ENCODE measurements at places on chromosomes 2 and 18.

GRCh38 chr18:48218285-48219022, 190.7 kb downstream of the ZBTB7C start:
- no peak for DNase-seq

- DNase-seq: no peak
Measured at GRCh38 chr2:74845217-74845751, 11.4 kb downstream of the HK2 start.

- DNase-seq: no peak
Measured at GRCh38 chr2:65802298-65802942, 370.0 kb upstream of the SPRED2 start.

GRCh38 chr2:25316101-25316500, 25.6 kb downstream of the DNMT3A start:
- no peak for DNase-seq

DNA sequence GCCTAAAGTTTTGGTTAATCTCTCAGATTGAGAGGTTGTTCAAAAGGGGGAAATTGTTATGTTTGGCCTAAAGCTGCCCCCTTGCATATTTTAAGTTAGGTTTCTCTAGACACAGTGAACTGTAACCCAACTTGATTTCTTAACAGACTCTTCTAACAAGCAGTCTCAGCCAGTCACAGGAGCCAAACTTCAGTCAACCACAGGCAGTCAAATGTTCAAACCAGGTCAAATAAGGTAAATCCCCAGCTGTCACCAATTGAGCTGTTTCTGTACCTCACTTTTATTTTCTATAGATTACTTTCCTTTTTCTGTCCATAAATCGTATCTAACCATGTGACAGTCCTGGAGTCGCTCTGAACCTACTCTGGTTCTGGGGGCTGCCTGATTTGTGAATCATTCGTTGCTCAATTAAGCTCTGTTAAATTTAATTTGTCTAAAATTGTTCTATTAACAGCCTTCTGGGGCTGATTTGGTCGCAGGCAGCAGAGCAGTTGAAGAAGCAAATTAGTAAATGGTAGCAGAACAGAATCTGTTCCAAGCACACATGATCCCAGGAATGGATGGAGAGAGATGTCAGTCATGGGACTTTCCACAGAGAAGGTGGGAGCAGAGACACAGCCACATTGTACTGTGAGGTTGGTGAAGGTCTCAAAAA, 16.4 kb upstream of the NFU1 start:
- no peak for DNase-seq

DNA sequence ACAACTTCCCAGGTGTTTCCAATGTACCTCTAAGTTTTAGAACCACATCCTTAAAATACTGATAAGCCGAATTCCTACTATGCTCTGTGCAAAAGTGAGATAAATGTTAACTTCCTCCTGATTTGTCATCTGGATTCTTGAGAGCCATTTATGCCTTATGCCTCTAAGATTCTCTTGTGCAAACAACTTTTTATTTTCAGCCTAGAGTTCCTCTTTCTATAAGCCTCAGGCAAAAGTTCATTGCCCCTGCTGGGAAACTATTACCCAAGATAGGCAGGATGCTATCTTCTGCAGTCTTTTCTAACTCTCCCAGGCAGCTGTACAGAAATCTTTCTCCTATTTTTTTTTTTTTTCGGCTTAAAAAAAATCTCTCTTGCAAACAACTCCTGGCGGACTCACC, 216.1 kb downstream of the KCNJ3 start:
- DNase-seq: no peak

DNA sequence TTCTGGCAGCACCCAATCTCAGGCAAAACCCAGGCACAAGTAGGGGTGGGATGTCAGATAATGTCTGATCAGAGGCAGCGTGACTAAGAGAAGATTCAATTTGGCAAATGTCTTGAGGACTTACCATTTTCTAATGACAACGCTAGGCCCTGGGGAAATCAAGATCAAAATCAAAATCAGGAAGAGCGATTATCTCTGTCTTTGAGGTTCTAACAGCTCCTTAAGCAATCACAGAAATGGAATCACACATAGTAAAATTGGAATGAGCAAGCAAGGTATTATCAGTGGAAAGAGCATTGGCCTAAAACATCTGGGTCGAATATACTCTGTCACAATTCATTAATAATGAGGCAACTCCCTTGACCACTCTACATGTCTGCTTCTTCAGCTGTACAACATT, 8.6 kb upstream of the SERPINB2 start:
- DNase-seq: no peak

GRCh38 chr2:45141883-45142866, 132.9 kb upstream of the SIX2 start:
- no peak for DNase-seq

- no peak for DNase-seq
Measured at GRCh38 chr2:235087832-235088495, 136.1 kb downstream of the SH3BP4 start.

DNA sequence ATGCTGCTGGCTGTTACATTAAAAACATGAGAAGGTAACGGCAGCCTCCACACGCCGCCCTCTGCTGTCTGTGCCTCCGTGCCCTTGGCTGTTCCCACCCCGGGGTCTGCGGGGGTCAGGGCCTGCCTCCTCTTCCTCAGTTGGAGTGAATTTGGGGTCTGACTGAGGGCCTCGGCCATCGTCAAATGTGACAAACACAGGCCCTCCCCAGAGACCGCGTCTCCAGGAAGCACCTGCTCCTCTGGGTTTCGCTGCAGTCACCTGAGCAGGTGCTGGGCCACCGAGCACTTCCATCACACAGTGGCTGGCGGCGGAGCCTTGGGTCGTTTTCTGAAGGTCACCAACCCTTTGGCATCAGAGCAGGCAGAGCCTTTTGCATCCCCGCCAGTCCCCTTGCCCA, 70.9 kb downstream of the NFATC1 start:
- no peak for DNase-seq

DNA sequence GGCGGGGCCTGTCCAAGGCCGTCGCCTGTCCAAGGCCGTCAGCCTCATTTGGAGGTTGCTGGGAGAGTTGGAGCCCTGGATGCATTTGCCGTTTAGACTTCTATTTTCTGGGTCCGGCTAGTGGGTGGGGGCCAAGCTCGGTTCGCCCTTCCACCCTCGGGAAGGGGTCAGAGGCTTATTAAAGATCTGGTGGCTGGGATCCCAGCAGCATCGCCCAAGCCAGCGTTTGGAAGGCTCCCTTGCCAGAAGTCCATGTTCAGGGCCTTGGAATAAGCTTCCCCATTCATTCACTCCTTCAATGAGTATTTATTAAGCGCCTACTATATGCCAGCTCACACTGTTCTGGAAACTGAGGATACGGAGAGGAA, 516 bp upstream of the DOCK10 start:
- no peak for DNase-seq

DNA sequence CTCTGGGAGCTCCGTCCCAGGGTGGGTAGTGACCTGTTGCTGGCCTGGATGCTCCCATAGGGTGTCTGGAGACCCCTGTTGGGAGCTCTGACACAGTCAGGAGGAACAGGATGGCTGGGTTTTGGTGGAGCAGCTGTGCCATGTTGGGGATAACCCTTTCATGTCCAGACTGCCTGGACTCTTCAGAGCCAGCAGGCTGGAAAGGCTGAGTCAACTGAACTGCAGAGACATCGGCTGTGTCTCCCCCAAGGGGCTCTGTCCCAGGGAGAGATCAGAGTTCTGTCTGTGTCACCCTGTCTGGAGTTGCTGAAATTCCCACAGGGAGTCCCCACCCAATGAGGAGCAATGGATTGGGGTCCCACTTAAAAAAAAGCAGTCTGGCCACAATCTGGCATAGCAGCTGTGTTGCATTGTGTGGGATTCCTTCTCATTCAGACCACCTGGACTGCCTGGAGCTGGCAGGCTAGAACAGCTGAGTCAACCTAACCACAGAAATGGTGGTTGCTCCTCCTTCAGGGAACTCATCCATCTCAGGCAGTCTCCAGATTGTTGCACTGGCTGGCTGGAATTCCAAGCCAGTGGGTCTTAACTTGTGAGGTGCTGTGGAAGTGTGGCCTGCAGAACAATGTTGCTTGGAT, 37.2 kb downstream of the AGPS start:
- no peak for DNase-seq

- no peak for DNase-seq
Measured at GRCh38 chr2:28325567-28326468, 66.8 kb upstream of the FOSL2 start.

- DNase-seq: no peak
Measured at GRCh38 chr2:58539973-58540372, 298.8 kb upstream of the FANCL start.

- no peak for DNase-seq
Measured at GRCh38 chr2:45978302-45978859, 318.8 kb upstream of the EPAS1 start.

DNA sequence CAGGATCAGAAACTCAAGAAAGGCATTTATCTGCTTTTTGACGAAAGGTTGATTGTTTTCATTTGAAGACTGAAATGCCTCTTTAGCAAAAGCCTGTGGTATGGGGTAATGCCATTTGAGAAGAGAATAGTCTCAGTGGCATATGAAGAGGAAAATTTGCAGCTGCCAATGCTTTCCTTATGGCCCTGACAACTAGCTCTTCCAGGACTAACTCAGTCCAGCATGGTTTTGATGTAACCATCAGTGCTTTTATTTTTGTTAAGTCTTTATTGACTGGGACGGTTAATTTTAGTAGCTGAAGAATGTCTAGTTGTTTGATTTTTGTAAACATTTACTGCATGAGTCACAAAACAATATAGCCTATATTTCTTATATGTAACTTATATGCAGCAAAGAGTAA, 158.4 kb downstream of the LNPK start:
- no peak for DNase-seq

GRCh38 chr2:202432776-202433175, 56.6 kb downstream of the BMPR2 start:
- no peak for DNase-seq

GRCh38 chr2:6812857-6813530, 52.7 kb downstream of the CMPK2 start:
- DNase-seq: no peak

DNA sequence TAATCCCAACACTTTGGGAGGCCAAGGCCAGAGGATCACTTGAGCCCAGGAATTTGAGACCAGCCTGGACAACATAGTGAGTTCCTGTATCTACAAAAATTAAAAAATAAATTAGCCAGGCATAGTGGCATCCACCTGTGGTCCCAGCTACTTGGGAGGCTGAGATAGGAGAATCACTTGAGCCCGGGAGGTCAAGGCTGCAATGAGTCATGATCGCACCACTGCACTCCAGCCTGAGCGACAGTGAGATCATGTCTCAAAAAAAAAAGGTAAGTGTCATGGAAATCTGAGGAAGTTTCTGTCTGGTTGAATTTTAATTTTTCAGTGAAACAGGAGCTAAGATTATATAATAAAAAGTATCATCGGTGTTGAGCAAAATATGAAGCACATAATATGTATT, 2.5 kb upstream of the C2orf15 start:
- DNase-seq: no peak

GRCh38 chr2:65749545-65749944, 317.1 kb upstream of the SPRED2 start:
- no peak for DNase-seq

DNA sequence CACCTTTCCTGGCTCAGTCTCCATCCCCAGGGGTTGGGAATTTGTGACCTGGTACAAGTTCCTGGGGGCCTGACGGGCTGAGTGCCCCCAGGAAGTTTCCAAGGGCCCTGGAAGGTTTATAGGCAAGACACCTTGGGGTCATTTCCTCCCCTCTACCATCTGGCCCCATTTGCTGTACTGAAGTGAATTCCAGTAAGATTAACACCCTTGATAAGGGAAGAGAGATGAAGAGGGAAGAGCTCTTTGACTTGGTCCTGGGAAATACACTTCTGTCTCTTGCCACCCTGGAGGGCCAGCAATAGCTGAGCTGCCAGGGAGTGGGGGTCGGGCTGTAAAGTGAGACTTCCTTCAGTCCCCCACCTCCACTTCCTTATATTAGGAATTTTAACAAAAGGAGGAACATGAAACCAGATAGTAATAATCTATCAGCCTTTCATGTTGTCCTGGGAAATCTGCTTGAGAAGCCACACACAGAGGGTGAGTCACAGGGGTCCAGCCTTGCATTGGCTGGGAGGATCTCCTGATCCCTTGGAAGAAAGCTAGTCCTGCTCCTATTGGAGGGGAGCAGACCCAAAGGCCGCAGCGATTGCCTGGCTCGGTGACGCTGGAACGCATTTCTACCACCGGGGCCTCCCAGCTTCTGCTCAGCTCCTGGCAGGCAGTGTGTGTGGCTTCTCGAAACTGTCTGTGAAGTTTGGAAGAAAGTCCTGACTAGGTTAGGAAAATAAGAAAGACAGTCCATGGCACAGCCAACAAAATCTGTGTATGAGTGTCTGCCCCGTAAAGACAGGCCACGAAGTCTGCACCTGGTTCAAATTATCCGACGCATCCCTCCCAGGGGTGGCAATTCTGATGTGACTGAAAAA, 87.3 kb downstream of the ACAA2 start:
- no peak for DNase-seq

DNA sequence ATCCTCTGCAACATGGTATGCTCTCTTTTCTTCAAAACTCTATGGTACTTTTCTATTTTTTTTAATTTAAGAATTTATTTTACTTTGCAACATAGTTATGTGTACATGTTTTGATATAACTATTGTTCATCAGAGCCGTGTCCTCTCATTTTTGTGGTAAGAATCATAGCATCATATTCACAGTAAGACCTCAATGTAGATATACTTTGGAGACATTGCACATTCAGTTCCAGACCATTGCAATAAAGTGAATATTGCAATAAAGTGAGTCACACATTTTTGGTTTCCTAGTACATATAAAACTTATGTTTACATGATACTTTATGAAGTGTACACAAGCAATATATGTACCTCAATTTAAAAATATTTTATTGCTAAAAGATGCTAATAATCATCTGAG, 22.7 kb upstream of the LINC00305 start:
- no peak for DNase-seq

DNA sequence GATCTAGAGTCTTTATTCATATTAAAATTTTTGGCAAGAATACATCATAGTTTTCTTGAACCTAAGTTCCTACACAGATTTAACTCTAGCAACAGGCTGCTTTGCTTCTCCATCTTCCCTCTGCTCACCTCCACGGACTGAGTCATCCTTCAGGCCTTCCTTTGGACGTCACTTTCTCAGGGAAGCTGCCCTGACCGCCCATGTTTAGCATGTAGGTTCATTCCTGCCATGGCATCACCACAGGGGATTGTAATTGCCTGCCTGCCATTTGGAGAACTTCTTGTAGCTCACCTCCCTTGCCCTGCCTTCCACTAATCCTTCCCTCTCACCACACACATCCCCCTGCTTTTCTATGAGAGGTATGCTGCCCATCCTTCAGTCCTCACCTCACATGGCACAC, 43.9 kb upstream of the B3GNT2 start:
- no peak for DNase-seq

GRCh38 chr2:86274265-86274917, 63.0 kb downstream of the REEP1 start:
- DNase-seq: no peak

DNA sequence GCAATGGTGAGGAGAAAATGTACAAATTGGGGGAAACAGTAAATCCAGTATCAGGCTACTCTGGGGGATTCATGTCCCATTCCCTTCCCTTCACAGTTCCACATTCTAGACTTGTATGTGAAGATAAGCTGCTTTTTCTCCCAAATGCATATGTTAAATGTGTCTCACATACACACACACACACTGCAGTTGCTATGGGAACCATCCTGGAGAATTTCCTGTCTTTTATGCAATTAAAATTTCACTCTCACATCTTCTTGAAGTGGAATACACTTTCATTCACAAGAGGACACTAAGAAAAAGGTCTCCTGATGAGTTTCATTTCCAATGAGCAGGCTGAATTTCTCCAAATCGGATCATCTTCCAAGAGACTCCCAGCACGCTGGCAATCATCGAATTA, 366.0 kb downstream of the LRATD1 start:
- no peak for DNase-seq

- DNase-seq: no peak
Measured at GRCh38 chr2:189369566-189369965, 71.7 kb upstream of the WDR75 start.

- DNase-seq: no peak
Measured at GRCh38 chr2:159193791-159194190, 92.7 kb downstream of the WDSUB1 start.
